ENCODE measurements at places on chromosomes 2 and 18.

- DNase-seq: no peak
Measured at GRCh38 chr2:42142547-42143184, 26.5 kb upstream of the EML4 start.

DNA sequence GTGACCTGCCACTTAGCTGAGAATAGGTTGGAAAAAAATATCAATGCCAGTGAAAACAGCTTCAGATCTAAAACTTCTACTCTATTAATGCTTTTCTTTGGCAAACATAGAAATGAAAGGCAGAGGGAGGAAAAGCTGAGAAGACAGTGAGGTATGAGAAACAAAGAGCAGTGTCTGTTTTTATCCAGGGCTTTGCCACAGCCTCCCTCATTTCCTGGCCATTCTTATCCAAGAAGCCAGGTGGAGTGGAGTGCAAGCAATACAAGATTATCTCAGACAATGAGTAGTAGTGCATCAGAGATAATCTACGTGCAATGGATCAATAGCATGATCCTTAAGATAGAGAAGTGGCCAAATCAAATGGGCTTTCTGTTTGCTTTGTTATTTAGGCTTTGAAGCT is 808.7 kb upstream of the PIK3C3 start:
- peak; percentile 40 for DNase-seq

- no peak for DNase-seq
Measured at GRCh38 chr18:74190086-74190485, 41.8 kb downstream of the TIMM21 start.

GRCh38 chr18:45423659-45424058 is 191.6 kb upstream of the SLC14A2 start:
- DNase-seq: no peak

GRCh38 chr2:28591711-28592335 is 96.0 kb downstream of the PLB1 start:
- no peak for DNase-seq

DNA sequence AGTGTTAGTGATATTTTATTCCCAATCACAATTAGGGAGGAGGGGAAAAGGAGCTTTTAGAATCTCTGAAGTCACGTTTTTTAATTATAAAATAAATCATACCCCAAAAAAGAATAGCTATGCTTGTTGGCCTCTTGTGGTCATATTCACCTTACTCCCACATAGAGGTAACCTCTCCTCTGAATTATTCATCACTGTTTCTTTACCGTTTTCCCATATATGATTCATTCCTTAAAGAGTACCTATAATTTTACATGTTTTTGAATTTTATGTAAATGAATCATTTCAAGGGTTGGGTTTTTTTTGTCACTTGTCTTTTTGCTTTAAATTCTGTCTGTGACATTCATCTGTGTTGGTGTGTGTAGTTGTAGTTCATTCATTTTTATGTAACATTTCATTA is 110.6 kb upstream of the CD302 start:
- no peak for DNase-seq

DNA sequence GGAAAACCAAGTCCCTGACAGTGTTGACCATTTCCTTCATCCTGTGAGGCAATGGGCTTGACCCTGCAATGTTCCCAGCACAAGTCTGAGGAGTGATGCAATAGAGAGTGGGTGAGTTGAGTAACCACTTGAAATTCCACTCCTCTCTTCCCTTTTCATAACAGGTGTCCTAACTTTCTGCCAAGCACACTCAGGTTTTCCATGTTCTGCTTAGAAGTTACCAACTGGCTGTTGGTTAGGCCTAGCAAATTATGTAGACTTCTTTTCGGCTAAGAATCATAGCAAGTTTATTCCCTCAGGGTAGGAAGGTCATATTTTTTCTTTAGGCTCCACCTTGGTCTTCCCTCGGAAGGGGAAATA is 11.5 kb downstream of the GNLY start:
- no peak for DNase-seq

DNA sequence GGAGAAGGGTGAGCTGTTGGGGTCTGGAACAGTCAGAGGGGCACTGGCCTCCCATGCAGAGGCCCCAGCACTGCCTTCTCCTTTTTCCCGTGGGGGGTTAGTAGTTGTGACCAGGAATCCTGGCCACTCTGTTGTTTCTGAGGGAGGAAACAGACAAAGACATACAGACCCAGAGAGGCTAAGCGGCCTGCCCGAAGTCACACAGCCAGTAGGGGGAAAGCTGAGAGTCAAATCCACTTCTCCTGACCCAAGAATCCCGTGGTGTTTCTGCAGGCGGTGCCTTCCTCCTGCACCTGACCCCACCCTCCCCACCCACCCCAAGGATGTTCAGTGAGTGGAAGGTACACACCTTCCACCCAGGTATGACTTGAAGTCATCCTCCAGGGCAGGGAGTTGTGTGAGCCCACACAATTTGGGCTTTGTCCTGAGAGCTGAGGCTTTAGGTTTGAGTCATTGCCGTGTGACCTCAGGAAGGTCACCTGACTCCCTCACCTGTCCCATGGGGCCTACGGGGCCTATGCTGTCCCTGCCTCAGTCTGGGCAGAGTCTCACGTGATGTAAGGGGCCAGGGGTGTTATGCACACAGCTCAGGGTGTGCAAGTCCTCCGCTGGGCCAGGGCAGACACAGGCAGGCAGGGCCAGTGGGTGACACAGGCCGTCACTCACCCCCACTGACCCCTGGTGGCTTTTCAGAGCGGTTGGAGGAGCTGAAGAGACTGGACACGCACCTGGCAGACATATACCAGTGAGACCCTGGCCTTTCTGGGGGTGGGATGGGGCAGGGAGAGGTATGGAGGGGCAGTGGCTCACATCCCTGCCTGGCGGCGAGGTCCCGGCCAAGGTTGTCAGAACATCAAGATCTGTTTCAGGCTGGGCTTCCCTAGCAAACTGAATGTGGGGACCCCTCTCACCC is 5.0 kb downstream of the NT5DC4 start:
- DNase-seq: no peak

GRCh38 chr2:152762202-152762601 is 43.8 kb downstream of the ARL6IP6 start:
- DNase-seq: no peak

- no peak for DNase-seq
Measured at GRCh38 chr2:186617771-186618170, 27.9 kb downstream of the ITGAV start.

GRCh38 chr2:168705534-168706470 is 96.6 kb upstream of the NOSTRIN start:
- no peak for DNase-seq

- no peak for DNase-seq
Measured at GRCh38 chr2:23441414-23441813, 56.4 kb downstream of the KLHL29 start.

DNA sequence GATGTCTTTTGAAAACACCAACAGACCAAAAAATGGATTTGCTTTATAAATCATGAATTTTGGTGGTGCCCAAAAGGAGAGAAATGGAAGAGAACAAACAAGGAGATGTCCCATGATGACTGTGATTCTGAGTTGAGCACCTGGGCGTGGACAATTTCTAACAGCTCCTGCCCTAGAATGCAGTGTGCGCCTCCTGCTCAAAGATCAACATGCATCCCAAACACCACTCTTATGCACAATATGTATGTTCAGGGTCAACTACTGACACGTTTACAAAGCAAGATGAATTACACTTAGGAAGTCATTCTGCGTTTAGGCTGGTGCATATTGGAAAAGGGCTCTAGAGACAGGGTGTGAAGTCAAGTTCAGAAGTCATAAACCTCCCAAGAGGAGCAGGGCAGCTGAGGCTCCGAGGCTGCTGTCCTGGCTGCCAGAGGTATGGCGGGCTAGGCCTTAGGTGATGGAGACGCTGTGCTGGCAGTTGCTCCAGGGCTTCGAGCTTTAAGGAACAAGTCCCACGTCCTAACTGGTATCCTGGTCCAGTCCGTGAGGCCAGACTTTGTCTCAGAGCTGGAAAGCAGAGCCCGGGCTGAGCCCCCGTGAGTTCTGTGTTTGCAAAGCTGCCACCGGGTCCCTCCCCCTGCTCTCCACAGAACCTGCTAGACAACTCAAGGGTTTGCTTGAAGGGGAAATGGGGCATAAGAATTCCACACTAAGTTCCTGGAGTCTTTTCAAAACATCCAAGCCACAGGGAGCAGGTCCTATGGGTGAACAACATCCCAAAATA is 74.0 kb downstream of the ZNF516 start:
- DNase-seq: no peak

DNA sequence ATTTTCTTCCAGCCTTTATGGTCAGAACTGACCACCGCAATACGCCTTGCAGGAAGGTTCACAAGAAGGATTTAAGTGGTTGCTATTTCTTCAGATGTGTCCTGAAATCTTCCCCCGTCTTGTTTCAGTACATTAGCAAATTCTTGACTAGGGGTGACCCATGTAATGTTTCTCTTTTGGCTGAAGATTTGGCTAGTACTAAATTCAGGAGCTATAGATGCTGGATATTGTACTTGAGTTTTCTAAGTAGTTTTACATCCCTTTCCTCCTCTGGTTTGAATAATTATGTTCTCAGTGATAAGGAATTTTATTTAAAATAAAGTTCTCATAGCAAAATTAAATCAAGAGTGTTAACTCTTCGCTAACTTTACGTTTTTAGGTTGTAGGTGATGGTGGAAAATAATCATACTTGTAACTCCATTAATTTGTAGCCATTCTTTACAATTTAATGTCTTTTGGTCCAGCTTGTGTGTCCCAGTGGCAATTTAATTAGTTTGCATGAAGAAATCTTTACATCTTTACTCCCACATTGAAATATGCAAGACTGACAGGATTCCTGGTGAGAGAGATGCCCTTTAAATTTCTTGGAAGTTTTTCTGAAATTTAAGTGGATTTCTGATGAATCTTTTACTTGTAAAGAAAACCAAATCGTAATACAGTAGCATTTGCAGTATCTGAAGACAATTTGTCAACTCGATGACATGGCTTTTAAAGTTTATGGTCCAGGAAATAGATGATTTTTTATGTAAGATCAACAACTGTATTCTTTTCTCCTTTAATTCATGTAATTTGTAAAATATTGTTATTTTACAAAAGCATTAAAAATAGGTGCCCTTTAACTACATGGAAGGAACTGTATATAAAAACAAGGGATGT is 2.8 kb downstream of the PHLPP1 start:
- no peak for DNase-seq

DNA sequence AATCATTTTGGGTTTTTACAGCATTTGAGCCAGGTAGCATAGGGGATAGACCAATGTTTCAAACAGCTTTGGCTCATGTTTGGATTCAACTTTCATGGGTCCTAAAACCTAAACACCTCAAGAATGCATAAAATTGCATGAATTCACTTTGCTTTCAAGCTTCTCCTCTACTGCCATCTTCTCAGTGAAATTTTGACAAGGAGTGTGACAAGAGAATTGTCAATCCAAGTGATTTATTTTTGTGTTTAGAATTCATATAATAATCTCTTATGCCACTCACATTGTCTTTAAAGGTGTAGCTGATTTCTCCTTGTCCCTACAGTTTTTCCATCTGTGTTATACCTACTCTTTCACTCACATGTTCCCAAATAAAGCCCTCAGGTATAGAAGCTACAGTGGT is 264.8 kb upstream of the RND3 start:
- DNase-seq: no peak

DNA sequence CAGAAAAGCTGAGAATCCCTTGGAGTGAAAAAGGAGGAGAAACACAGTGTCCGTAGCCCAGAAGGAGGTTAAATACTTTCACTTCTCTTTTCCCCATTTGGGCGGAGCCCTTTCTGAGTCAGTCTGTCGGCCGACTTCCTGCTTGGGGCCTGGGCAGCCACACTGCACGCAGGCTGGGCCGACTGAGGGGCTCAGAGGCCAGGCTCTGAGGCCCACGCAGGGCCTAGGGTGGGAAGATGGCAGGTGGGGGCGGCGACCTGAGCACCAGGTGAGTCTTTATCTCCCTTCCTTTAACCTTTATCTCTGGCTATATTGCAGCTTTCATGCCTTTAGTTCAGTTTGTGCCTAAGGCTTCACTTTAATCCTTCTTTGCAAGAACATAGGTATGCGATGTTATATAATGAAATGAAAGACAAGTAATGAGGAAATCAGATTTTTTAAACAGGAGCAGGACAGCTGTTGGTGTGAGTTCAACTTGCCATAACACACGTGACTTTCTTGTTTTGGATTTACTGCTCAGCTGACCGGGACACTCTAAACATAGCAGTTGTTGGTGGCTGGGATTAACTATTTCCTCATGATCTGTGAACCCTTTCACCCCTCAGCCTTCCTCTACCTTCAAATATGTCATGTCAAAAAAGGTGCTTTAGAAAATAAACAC is at the start of gene SP100:
SP100 (plus strand) TSS at position 141 of the 661 bp plus-strand sequence; CDS start at position 237, 96 bp downstream.
- DNase-seq: no peak

DNA sequence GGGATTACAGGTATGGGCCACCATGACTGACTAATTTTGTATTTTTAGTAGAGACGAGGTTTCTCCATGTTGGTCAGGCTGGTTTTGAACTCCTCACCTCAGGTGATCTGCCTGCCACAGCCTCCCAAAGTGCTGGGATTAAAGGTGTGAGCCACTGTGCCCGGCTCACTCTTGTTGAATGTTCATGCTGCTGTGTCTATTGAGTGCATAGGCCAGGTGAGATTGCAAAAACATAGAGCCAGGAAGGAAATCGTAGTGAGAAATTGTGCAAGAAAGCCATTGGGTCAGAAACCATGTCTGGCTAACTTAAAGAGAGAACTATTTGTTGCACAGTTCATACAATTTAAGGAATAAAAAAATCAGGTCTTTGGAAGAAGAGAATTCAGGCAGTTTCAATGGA is 45.5 kb upstream of the FZD5 start:
- no peak for DNase-seq

GRCh38 chr2:86633155-86633651 is 9.5 kb upstream of the RNF103 start:
- no peak for DNase-seq

DNA sequence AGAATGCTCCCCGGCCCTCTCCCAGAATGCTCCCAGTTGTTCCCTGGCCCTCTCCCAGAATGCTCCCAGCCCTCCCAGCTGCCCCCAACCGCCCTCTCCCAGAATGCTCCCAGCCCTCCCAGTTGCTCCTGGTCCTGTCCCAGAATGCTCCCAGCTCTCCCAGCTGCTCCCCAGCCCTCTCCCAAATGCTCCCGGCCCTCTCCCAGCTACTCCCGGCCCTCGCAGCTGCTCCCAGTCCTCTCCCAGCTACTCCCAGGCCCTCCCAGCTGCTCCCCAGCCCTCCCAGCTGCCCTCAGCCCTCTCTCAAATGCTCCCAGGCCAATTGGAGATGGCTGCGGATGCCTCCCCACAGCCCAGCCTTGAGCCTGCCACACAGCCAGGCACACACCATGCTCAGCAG is 31.1 kb downstream of the BIN1 start:
- no peak for DNase-seq

DNA sequence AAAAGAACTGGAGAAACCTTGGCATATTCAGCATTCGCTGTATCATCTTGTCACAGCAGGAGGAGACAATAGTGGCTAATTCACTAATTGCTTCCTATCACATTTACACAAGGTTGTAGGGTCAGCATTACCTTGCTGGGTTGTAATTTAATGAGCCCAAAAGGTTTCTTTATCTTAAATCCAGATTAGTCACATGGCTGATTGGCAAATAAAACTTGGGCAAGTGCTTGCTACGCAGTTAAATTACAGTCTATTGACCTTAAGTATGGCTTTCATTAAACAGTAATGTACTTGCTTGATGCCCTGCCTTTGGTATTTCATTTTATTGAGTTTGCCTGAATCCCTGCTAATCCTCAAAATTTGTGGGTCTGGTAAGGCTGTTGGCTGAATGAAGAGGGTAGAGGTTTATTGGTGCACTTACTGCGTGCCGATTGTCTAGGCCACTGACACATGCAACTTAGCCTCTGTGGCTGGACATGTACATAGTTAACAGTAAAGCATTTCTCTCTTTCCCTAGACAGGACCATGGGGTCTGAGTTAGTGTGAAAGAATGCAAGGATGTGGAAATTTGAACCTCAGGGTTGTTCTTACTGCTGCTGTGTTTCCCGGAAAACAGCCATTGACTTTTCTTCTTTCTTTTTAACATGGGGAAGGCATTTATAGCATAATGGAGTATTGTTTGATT is 34.3 kb downstream of the FMNL2 start:
- DNase-seq: no peak

- DNase-seq: no peak
Measured at GRCh38 chr2:127586136-127586535, 50.7 kb downstream of the MYO7B start.
